ENCODE measurements at places on chromosomes 2 and 18.

- DNase-seq: no peak
Observed at GRCh38 chr2:127104881-127105655, 1.9 kb downstream of the BIN1 start.

- no peak for DNase-seq
Observed at GRCh38 chr2:1306014-1306686, 107.1 kb upstream of the TPO start.

GRCh38 chr2:232588680-232589585, 38.4 kb downstream of the EIF4E2 start:
- DNase-seq: peak; percentile 16

DNA sequence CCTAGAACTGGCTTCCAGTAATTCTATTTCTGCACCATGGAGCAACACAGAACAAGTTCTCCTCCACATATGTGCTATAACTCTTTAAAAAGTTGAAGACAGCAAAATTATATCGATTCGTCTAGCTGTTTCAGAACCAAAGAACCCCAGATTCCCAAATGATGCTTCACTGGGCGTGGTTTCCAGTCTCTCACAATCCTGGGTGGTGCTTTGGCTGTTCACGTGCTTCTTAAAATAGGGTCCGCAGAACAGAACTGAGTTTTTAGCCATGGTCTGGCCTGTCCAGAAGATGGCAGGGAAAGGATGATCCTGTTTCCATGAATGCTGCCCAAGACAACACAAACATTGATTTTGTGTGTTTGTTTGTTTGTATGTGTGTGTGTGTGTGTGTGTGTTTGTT, 37.6 kb upstream of the PARD3B start:
- no peak for DNase-seq

- peak; percentile 24 for DNase-seq
Observed at GRCh38 chr2:70029814-70030409, 57.4 kb upstream of the PCBP1 start.

GRCh38 chr18:3930126-3931012, 480.4 kb downstream of the TGIF1 start:
- no peak for DNase-seq

DNA sequence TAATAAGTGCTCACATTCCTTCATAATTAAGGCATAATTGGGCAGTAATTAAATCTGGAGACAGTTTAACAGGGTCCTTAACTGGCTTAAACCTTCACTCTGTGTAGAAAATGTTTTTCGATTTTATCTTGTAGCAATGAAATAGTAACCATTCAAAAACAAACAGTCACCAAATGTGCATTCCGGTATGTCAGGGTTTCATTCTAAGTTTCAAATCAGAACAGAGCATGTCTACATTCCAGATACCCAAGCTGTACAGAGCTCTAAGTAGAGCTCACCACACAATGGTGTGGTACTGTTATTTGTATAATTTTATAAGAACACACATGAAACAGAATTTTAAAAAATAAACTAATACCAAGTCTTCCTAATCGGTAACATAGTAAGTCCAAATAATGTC, 52.6 kb downstream of the SMAD2 start:
- DNase-seq: no peak

DNA sequence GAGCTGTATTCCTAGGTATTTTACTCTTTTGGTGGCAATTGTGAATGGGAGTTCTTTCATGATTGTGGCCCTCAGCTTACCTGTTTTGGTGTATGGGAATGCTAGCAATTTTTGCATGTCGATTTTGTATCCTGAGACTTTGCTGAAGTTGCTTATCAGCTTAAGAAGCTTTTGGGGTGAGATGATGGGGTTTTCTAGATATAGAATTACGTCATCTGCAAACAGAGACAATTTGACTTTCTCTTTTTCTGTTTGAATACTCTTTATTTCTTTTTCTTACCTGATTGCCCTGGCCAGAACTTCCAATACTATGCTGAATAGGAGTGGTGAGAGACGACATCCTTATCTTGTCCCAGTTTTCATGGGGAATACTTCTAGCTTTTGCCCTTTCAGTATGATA, 191.2 kb downstream of the KCNE4 start:
- no peak for DNase-seq

- DNase-seq: no peak
Observed at GRCh38 chr2:126359494-126359893, 296.5 kb upstream of the GYPC start.

- DNase-seq: peak; percentile 55
Observed at GRCh38 chr2:28403370-28403956, 10.8 kb downstream of the FOSL2 start.

GRCh38 chr2:130351711-130352110, 4.1 kb upstream of the PTPN18 start:
- DNase-seq: no peak

GRCh38 chr18:48065601-48065995, 135.1 kb upstream of the SMAD2 start:
- no peak for DNase-seq

DNA sequence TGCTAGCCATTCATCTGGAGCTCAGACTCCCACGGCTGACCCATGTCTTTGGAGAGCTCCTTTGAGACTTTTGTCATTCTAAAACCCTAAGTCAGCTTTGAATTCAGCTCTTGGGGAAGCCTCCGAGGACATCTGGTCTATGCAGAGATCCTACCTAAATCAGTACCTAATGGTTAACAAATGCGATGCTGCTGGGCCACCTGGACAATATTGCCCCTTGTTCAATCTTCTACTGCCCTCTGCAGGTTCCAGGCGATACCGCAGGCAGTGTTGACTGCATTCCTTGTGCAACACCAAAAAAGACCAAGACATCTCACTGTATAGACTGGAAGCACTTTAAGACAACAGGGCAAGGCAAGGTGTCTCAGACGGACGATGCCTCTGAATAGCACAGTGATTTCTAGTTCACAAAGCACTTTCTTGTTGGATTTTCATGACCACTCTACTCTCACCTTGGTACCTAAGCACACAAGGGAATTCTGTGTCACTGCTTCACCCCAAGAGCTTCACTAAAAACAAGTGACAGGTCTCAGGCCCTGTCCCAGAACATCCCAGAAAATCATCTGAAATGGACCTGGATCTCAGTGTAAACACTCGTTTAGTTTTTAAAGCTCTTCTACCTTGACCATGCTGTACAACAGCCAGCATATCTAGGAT, 80.9 kb downstream of the XDH start:
- peak; percentile 56 for DNase-seq

DNA sequence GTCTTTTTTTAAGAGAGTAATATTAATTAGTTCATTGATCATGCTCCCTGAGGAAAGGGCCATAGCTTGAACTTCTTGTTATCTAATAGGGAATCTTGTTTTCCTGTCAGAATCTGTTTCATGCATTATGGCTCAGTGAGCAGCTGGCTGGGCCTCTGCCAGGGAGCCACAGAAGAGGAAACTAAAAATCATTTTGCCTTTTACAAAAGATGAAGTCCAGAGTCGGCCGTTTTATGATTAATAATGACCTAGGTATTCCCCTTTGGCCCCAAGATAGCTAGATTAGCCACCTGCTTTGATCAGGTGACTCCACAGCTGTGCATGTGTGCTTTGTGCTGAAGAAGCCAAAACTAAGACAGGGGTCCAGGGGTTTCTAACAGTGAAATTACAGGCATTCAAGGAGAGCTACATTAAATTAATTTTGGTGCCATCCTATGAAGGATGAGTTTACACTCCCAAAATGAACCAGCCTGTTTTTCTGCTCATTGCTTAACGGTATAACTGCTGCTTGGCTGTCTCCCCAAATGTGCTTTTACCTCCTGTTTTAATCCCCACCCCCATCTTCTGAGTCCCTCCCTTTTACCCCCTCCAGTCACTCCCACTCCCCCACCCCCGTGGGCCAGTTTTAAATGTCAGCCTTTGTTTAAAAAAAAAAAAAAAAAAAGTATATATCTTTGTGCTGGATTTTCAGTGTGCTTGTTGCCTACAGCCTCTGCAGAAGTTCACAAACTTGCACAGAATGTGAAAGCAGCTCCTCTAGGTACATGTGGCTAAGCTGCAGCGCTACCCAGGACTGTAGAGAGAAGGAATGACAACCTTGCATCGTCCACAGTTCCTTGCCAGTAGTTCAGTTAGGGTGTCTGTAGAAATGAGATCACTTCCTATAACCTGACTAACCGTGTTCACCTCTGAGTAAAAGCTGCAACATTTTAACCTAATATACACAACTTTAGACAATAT, 93.1 kb downstream of the CABLES1 start:
- peak; percentile 67 for DNase-seq

DNA sequence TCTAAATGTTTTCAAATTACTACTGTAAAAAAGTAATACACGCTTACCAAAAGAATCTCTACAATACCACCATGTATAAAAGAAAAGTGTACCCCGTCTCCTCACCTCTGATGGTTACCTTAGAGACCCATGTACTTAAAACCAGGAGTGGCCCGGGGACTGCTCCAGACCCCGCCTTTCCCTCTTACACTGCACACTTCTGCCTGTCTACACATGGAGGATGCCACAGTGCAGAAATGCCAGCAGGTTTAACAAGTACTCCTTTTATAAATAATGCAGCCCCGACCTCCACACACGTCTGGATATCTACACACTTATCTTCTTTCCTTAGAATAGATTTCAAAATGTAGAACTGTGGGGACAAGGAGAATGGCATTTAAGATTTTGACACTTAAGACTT, 5.3 kb downstream of the HDAC4 start:
- no peak for DNase-seq

DNA sequence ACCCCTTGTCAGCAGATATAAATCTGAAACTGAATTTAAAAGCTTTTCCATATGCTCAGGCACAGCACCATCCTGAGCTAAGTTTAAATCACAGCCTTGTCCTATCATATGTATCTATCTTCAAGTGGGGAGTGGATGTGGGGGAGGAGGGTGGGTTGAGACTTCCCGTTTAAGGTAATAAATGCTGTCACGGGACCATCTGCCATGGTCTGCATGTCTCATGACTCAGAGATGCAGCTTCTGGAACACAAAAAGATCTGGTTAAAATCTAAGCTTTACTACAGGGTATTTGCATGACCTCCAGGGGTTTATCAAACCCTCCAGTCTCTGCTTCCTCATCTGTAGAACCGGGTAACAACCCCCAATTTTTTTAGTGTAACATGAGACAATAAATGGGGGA, 377.7 kb upstream of the ST6GAL2 start:
- no peak for DNase-seq

- DNase-seq: no peak
Observed at GRCh38 chr2:54628418-54628817, 95.0 kb upstream of the EML6 start.

- DNase-seq: no peak
Observed at GRCh38 chr18:71045331-71046065, 756.7 kb downstream of the SOCS6 start.

DNA sequence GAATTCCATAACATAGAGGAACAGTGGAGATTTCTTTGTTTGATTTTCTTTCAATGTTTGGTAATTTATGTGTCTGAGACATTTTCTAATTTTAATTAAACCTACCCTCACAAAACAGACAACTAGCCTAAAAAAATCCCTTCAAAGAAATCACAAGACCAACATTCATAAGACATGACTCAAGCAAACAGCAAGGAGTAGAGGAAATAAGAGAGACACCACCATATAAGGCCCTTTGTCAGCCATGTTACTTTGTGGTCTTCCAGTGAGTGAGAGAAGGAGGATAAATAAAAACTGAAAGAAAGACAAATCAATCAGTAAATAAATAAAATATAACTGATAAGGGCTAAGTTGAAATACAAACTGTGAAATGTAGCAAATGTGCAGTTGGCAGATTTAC, 830.8 kb upstream of the SLC39A10 start:
- no peak for DNase-seq

GRCh38 chr18:79903787-79904356, 47.6 kb downstream of the SLC66A2 start:
- no peak for DNase-seq

- DNase-seq: no peak
Observed at GRCh38 chr2:9760069-9760901, 83.0 kb upstream of the TAF1B start.

GRCh38 chr2:219254590-219255201, 978 bp upstream of the TUBA4A start:
- no peak for DNase-seq

DNA sequence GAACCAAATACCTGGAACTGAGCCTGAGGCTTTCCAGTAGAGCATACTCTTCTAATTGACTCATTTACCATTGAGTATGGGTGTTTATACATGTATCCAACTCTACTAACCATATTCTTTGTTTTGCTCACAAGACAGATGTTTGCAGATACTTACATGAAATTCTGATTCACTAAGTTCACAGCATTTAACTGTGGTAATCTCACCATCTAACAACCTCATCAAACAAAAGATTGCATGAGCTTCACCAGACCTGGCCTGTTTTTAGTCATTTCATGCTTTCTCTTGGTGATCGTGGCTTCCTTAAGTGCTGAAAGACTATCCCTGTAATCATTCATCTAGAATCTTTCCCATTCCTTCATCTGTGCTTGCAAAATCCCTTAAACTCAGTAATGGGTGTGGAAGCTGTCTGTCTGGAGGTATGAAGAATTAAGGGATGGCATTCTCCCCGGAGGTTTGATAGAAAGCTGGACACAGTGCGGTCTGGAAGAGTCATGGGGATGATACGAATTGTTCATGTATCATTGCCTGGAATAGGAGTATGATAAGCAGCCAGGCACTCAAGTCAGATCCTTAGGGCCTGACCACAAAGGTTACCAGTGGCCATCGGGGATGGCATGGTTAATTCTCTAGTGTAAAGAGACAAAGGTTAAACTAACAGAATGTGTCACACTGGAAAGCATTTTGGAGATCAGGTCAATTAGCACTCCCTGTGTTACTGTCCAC, 42.0 kb upstream of the IL1R1 start:
- DNase-seq: peak; percentile 97

DNA sequence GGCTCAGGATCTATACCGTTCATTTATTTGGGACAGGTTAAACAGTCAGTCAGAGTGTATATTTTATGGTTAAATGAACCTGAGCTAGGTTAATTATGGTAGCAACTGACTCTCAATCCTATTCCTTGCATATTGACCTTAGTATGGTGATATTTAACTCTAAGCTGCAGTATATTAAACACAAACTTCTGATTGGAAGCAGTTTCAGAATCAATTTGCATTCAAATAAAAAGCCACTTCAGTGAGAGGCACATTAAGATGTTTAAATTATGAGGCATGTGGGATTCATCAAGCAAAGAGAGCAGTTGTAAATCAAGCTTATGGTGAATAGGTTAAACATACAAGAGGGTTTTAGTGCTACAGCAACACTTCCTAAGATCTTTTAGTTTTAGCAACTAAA, 40.4 kb downstream of the FRZB start:
- DNase-seq: no peak

Measured in RCC 7860 (cell line).